ENCODE measurements at places on chromosomes 11 and 22. TPM values are rescaled to one million over a fixed set of nuclear protein-coding genes. Genes with fewer than 3 reads are reported as not detected.

Gene NAV2
- 15.8 TPM for total RNA-seq

Gene C11orf42
- not detected for total RNA-seq

Gene PHF21B
- total RNA-seq: 0.62 TPM

Gene KCNK7
- total RNA-seq: 175 TPM

Gene CASP12
- 0.84 TPM for total RNA-seq

Gene DGCR6
- total RNA-seq: 4.1 TPM

- DNase-seq: no peak
Observed at GRCh38 chr11:207863-208180, 314 bp downstream of the RIC8A start.

- DNase-seq: no peak
Observed at GRCh38 chr11:114291842-114292680, 4.1 kb upstream of the NNMT start.
